ENCODE measurements at places on chromosomes 12 and 14.

DNA sequence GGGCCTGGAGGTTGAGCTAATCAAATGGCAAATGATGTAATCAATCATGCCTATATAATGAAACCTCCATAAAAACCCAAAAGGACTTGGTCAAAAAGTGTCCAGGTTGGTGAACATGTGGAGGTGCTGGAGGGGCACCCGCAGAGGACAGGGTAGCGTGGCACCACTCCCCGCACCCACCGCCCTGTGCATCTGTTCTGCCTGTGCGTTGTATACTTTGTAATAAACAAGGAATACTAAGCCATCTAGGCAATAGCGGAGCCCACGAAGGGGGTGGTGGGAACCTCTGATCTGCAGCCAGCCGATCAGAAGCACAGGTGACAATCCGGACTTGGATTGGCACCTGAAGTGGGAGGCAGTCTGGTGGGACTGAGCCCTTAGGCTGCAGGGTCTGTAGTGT, 75.8 kb upstream of the GPR68 start:
- no peak for DNase-seq

DNA sequence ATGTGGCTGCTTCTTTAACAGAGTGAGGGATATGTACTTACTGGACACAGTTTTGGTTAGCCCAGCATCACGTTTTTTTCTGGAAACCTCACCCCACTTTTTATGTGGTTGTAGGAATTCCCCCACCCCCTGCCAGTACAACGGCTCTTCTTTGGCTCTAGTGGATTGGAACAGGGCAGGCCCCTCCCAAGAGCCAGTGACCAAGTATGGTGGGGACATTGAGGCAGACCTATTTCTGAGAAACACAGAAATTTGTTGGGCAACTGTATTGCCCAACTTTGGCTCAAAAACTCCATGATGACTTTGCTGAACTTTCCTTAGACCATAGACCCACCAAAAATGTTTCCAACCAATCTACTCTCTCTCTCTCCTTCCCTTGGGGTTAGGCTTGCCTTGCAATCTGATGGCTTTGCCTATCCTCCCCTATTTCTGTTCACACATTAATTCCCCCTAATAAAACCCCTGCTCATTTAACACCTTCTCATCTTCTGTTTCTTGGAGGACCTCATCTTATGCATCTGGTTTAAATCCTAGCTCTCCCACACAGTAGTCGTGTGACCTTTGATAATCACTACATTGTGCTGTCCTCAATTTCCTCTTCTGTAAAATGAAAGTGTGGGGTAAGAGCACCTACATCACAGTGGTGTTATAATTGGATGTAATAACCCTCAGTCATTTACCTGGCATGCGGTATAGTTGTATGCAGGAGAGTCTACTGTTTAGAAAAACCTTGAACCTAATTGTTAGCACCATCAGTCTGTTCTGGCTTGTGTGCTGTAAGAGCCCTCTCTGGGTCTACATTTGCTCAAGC, 71.7 kb downstream of the IGF1 start:
- no peak for DNase-seq

GRCh38 chr14:23436327-23437132, 1.1 kb upstream of the MYH7 start:
- no peak for DNase-seq

DNA sequence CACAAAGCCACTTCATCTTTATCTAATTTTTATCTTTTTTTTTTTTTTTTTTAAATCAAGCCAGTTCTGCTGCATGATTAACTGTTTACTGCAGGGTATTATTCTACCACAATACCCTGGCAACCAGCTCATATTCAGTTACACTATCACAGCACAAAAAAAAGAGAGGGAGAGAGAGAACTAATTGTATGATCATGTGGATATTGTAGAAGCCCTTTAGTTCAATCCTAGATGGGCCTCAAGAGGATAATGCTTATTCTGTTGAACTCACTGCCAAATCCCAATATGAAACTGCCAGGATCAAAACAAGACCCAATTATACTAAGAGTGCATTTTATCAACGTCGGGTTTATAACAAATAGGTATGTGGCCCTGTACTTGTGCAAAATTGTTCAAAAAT, 51.5 kb downstream of the MED13L start:
- DNase-seq, result no peak

DNA sequence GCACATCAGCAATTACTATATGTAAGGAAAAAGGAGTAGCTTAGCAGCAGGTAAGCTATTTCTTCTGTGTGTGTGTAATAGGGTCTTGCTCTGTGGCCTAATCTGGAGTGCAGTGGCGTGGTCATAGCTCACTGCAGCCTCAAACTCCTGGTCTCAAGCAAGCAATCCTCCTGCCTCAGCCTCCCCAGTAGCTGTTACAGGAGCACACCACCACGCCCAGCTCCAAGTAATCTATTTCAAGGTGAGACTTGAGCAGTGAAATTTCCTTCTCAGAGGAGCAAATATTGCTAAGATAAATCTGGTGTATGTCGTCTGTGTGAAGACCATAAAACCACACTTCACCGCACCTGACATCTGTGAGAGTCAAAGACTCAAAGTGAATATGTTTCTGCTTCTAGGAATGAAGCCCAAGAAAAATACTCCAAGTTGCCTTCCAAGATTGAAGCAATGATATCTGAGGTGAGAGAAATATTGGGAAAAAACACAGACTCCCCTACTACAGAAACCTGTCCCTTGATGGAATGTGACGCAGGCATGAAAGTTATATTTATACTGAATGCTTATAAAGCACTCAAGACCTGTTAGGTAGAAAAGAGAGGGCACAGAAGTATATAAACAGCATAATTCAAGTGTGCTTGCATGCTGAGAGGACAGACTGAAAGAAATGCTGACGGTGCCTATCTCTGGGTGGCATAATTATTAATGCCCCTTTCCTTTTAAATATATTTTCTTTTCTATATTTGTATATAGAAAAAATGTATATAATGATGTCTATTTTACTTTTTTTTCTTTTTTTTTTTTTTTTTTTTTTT, 2.5 kb upstream of the SELPLG start:
- no peak for DNase-seq

DNA sequence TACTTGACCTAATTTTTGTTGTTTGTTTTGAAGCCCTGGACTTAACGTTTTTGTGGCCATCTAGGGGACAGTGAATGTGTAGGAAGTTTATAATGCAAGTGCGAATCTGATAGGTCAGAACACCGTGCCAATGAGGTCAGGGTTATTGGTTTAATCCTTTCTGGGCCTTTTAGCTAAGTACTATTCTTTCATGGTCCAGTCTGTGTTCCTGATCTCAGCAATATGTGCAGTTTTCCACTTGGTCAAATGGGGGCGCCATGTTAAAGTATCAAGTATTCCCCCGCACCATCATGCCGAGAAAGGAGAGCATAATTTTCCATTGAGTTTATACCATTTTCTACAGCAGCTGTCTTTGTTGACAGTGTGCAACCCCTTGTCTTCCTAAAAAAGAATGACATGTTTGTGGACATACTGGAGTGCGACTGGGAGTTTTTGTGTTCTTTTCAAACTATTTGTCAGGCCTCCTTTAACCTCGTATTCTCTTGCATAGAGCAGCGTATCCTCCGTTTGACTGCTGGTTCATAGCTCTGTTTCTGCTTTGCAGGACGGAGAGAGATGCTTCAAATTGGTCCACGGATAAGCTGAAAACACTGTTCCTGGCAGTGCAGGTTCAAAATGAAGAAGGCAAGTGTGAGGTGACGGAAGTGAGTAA, 1.3 kb downstream of the AHSA1 start:
- DNase-seq, result peak; percentile 10

DNA sequence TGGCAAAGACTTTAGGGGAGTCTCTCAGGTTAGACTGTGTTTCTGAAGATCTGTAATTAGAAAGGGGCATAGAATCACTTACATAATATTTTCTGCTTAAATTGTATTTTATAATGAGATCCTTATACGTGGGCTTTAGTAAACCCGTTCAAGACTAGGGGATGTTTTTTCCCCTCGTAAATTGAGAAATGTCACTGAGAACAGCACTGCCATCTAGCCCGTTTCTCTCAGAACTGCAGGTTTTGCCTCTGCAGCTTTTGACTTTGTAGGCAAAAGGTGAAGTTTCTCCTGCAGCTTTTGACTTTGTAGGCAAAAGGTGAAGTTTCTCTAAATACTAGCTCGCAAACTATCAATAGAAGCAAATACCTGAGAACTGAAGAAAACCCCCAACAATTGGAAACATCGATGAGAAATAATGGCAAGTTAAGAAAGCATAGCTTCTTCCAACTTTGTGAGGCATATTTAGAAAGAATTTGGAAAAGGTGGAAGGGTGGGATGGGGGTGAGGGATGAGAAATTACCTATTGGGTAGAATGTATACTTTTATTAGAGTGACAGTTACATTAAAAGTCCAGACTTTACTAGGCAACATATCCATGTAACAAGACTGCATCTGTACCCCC, 9.9 kb upstream of the ASPG start:
- no peak for DNase-seq

GRCh38 chr14:63046339-63047268, 1.3 kb upstream of the KCNH5 start:
- DNase-seq, result no peak

- no peak for DNase-seq
These were observed 81.7 kb downstream of the CPNE8 start for GRCh38 chr12:38823738-38824137.

- peak; percentile 42 for DNase-seq
These were observed 68.2 kb upstream of the ETV6 start for GRCh38 chr12:11581179-11581755.

DNA sequence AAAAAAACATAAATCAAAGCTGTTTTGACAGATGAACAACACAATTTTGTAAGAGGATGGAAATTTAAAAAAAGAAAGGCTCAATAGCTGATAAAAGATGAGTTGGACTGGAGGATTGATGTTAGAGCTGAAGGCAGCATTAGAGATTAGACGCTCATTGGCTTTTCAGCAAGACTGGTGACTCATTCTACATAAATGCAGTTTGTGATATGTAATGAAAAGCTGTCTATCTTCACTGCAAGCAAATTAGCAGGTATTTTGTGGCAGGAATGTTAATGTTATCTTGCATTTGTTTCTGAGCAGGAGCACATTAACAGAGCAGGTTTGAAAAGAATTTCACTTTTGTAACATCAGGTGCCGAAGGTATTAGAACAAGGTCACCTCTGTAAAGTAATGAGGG, 442.7 kb upstream of the NOVA1 start:
- DNase-seq, result no peak

All from activated CD8-positive, alpha-beta memory T cell treated with anti-CD3 and anti-CD28 coated beads for 4 hours (primary cell).